ENCODE measurements at places on chromosomes 1 and 21.

- peak; percentile 0 for DNase-seq
Observed at GRCh38 chr1:92444351-92444750, 42.4 kb downstream of the GFI1 start.

- no peak for DNase-seq
Observed at GRCh38 chr1:21511579-21512522, 2.6 kb downstream of the ALPL start.

GRCh38 chr1:30384286-30385245 is 338.8 kb downstream of the MATN1 start:
- DNase-seq: no peak

DNA sequence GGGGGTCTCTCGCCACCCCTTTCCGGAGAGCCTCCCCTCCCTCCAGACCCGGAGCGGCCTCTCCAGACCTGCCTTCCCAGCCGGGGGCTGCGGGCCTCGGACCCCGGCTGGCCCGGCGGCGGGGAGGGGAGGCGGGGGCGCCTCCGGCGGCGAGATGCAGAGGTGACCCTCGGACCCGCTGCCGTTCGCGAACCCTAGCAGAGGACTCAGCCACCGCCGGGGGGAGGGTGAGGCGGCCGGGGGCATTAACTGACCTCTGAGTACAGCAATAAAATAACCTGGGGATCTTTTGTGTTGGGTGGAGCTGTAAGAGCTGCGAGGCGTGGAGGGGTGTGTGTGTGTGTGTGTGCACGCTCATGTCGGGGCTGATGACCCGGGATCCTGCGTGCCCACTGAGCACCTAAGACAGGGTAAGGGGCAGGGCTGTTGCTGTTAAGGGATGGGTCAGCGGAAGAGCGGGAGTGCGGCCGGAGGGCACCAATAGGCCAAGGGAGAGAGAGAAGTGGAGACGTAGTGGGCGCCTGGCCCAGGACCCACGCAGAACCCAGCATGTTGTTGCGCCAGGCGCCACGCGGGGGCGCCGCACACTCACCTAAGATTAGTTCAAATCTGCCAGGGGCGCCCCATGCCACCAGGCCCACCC is 6.3 kb downstream of the HAPLN2 start:
- peak; percentile 46 for DNase-seq

DNA sequence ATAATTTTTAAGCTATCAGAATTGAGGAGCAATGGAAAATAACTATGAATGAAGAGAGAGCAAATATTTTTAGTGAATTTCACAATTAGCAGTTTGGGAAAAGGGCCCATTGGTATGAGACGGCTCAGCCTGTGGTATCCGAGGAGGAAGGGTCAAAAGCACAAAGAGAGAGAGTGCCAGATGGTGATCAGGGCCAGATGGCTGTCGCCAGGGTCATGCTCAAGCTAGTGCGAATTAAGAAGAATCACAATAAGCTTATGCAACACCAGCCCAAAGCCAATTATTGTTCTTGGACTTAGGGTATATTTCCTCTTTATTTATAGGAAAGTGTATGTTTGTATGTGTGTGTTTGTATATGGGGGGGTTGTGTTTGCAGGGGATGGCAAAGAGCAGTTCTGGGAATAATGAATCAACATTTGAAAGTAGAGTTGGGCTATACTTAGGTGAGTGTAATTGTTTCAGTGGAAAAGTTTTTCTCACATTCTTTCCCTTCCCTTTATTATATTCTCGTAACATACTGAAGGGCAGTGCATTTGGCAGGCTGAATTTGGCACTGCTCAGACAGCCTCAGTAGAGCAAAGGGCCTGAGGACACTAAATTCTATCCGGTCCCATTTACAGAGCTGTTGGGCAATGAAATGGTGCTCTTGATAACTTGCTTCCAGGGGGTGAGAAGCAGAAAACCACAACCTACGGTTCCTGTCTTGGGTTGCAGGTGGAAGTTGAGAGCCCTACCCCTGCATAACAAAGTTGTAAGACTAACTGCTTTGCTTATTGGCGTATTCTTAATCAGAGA is 19.5 kb upstream of the DDR2 start:
- DNase-seq: no peak

DNA sequence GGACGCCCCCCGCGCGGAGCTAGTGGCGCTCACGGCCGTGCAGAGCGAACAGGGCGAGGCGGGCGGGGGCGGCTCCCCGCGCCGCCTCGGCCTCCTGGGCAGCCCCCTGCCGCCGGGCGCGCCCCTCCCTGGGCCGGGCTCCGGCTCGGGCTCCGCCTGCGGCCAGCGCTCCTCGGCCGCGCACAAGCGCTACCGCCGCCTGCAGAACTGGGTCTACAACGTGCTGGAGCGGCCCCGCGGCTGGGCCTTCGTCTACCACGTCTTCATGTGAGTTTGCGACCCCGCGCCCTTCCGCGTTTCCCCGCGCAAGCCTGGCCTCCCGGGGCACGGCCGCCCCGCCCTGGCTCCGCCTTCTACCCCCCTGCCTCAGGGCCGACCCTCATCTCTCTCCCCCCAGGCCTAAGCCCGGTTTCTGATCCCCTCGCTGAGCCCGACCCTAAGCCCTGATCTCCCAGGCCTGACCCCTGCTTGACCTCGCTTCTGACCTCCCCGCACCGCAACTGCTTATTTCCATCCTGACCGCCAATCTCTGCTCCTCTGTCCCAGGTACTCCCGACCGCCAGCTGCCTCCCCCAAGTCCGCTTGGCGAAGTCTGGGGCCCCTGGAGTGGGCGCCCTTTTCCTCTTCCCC is 669 bp downstream of the KCNQ4 start:
- DNase-seq: no peak

All from hematopoietic multipotent progenitor cell treated with erythropoietin and hydrocortisone succinate and interleukin-3 and kit ligand, for 8 days (in vitro differentiated cells).